Pons (tissue), 1 donor: ENCODE measurements at places on chromosomes 13 and 19.
A peak's percentile ranks its signal among the peaks of the same experiment; 100 is the strongest.

GRCh38 chr19:32682317-32682716 is 6.7 kb downstream of the RGS9BP start:
- DNase-seq, result no peak

DNA sequence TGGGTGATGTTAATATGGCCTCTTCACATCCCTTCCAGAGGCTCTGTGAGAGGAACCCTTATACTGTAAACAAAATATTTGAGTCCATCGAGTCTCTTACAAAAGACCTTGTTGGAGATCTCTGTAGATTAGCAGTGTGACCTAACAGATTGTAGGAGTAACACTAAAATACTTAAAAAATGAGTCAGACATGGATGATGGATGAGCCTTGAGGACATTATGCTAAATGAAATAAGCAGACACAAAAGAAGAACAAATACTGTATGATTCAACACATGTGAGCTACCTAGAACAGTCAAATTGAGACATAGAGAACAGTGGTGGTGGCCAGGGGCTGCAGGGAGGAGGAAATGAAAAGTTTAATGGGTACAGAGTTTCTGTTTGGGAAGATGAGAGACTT is 152.2 kb upstream of the UBL3 start:
- DNase-seq, result no peak

- DNase-seq, result peak; percentile 42
Observed at GRCh38 chr19:35468637-35469036, 20.6 kb downstream of the FFAR2 start.

GRCh38 chr19:6099033-6099432 is 11.3 kb downstream of the RFX2 start:
- no peak for DNase-seq

DNA sequence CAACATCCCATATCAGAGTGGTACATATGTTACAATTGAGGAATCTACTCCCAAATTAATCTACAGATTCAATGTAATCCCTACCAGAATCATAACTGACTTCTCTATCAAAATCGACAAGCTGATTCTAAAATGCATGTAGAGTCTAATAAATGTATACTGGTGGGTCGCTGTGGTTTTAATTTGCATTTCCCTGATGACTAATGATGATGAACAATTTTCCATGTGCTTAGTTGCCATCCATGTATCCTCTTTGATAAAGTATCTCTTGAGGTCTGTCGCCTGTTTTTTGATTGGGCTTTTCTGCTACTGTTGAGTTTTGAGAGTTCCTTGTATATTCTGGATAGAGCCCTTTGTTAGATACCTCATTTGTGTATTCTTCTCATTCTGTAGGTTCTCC is 43.8 kb downstream of the KLF12 start:
- DNase-seq, result no peak

- DNase-seq, result no peak
Observed at GRCh38 chr13:111461445-111462149, 141.2 kb downstream of the TEX29 start.
